ENCODE measurements at places on chromosomes 16 and 17.

GRCh38 chr17:59778996-59779395 lies 71.5 kb downstream of the VMP1 start:
- DNase-seq = no peak

GRCh38 chr17:4519361-4519788 lies 20.7 kb downstream of the SPNS2 start:
- no peak for DNase-seq

DNA sequence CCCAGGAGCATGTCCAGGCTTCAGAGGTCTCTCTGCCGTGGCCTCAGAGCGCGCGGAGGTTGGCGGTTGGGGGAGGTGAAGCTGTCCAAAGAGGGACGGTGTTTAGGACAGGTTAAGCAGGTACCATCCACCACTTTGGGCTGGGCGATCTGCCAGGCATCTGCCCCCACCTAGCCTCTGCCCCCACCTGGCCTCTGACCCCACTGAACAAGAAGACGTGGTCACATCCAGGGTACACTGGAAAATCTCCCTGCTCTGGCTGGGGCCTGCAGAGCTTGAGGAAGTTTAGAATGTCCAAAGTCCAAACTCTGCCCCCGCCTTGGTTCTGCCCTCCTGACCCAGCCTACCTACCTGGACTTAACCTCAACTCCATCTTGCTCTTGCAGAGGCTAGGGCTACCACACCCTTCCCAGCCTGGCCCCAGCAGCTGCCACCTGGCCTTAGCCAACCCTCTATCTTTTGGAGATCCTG lies 1.6 kb downstream of the ITGA3 start:
- DNase-seq = no peak

DNA sequence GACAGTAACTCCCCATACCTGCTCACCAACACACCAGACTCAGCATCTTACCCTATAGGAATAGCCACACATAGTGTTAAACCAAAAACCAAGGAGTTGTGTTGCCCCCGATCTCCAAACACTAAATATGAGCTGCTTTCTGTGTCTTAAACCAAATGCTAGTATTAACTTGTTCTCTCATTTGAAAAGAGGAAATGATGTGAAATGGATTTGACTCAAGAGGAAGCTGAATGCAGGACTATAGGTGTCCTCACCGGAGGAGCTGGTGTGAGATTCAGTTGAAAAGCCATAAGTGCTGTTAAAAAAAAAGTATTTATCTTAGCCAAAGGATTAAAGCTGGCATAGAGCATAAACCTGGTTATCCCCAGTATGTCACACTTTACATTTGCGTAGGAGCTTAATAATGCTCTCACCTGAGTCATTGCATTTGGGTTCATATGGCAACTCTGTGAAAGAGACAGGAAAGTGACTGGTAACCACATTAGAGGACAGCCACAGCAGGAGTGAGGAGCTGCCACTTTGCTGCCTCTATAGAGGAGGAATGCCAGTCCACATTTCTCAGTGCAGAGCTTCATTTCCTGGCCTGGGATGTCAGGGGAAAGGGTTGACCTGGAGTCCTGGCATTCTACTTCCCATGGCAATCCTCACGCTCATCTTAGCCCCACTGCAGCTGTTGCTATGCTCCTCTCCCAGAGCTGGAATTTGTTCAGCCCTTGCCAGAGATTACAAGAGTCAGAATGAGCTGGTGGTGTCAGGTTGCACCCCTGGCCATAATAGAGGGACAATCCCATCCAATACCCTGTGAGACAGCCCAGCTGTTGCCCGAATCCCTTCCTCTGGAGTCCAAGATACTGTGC lies 143.3 kb upstream of the ANKFN1 start:
- DNase-seq = no peak

GRCh38 chr16:50881331-50881830 lies 139.5 kb downstream of the CYLD start:
- DNase-seq = no peak

- DNase-seq = no peak
These were observed 6.8 kb downstream of the DNASE1L2 start for GRCh38 chr16:2243031-2243528.

DNA sequence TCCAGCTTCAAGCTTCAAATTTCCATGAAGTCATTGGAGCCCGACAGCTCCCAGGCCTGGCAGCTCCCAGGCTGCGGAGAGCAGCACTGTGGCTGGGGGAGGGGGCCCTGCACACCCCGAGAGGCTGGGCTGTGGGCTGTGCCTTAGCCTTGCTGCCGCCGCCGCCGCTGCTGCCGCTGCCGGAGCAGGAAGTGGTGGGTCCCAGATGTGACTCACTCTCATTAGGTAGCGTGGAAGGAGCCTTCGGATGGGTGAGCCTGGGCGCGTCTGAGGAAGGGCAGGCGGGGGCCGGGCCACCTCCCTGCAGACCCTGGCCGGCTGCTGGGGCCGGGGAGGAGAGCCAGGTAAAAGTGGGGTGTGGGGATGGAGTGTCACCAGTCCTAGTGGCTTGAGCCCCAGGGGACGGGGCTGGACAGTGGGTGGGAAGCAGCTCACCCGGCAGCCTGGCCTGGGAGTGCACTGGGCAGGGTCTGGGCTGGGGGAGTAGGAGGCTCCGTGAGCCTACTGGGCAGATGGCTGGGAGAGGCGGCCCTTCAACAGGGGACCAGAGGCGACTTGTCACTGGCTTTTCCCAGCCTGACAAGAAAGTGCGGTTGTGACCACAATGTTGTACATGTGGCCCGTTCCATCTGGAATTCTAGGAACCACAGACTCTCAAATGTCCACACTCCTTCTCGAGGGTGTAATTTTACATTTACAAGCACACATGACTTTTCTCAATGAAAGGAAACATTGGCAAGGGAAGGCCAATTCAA lies at the start of gene ADCY7:
Gene ADCY7 (plus strand): TSS at position 215 of the 755 bp plus-strand sequence. CDS start 21,629 bp downstream, outside the sequence.
- DNase-seq = no peak

DNA sequence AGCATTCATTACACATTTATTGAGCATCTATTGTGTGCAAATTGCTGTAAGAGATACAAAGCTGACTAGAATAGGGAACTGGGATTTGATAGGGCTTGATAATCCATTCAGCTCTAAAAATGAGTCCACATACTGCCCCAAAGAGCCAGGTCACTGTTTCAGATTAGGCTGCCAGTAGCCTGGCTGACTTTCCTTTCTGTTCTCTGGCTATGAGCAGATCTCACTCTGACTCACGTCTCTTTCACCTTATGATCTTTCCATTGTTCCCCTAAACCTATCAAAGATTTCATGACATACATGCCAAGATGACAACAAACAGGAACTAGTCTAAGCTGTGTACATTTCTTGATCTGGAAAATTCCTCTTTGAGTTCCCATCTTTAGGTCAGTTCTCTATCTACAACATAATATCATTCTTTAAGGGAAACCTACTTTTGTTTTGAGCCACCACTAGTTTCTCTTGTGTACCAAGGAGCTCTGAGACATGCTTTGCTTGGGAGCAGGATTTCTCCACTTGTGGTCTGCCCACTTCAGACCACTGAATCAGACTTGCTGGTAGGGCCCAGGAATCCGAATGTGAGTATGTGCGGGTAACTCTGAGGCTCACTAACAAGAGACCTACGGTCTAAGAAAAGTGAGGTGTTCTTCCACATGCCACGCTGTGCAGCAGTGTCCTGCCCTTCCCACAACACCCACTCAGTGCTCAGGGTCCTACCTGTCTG lies 40.9 kb upstream of the ICAM2 start:
- DNase-seq = no peak

DNA sequence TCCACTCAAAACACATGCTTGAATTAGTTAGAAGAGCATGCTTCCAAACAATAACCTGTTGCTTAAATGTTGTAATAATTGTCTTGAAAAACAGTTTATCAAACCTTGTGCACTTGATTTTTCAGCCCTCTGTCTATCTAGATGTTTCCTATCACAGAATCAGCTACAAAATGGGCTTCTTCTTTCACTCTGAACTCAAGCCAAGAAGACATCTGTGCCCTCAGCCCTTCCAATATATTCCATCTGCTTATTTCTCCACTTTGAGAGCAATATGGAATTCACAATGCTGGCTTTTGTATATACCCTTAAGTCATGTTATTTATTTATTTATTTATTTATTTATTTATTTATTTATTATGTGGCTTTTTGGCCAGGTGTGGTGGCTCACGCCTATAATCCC lies 234.2 kb downstream of the TOX3 start:
- DNase-seq = no peak

- no peak for DNase-seq
These were observed 1.2 kb downstream of the AOC2 start for GRCh38 chr17:42845556-42845917.

DNA sequence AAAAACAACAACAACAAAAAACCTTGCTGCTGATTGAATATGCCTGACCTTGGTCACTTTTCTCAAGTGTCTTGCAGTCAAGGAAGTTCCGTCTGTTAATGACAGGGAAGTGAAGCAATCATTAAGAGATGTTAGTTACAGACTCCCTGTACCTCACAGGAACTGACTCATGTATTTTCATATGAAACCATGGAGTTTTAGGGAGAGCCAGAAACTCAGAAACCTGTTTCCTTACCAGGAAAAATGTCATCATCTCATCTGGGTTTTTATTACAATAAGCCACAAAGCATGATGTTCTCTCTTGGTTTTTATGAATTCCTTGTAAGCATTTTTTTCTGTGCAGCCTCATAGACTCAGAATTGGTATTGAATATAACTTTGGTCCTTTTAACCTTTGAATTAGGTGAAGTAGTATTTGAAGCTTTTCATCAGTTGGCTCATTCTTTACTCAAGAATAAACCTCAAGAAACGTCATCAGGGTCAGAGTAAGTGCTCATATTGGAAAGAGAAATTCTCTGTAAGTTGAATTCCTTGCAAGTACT lies 10.3 kb downstream of the LYRM1 start:
- peak; percentile 90 for DNase-seq

GRCh38 chr16:58338205-58338604 lies 43.4 kb upstream of the PRSS54 start:
- no peak for DNase-seq

GRCh38 chr17:57935833-57936807 lies 19.1 kb downstream of the CUEDC1 start:
- DNase-seq = no peak

GRCh38 chr16:68368301-68368888 lies 57.6 kb downstream of the PRMT7 start:
- DNase-seq = no peak

DNA sequence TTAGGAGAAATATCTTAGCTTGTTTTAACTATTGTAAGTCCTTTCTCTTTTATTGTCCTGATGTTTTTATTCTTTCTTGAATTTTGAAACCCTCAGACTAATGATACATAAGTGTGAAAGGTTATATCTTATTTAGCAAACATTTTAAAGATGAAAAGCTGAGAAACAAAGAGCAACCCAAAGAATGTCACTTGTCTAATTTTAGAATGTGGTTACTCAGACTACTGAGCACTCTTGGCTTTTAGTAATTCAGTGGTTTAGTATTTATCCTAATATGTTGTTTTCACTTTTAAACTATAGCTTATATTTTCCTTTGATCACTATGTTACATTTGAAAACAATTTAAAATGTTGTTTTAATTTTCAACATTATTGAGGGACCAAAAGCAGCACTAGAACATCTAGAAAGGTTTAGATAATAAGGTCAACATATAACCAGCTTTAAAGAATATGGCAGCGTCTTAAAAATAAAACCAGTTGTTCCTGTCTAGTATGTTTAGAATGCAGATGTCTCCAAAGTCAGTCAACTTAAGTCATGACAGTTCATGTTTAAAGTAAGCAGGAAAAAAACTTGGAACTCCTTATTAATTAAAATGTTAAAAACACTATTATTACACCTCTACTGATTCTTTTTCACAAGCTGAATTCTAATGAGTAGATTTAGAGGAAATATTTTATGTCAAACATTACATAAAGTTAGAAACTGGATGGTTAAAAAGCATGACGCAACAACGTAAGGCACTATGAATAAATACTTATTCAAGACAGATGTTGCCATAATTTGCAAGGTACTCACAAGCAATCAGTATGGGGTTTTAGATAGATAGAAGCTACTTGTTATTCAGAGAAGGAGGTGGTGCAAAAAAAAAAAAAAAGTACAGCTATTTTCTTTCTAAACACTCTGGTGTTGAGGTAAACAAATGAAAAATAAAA lies 2.4 kb downstream of the MBTD1 start:
- DNase-seq = no peak

DNA sequence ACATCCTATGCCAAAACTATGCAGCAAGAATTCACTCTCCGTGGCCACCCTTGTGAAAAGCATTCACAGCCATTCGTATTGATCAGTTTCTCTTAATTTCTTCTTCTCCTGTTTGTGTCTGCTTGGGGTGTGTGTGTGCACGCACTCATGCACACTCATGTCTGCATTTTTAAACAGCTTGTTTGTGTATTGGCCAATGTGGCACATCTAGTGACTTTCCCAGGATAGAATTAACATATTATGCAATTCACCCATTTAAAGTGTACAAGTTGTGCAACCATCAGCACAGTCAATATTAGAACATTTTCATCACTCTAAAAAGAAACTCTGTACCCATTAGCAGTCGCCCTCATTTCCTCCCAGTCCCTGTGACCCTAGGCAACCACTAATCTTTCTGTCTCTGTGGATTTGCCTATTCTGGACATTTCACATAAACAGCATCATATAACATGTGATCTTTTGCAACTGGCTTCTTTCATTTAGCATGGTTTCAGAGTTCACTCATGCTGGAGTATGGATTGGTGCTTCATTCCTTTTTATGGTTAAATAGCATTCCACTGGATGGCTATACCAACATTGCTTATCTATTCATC lies 20.1 kb downstream of the IRX3 start:
- DNase-seq = no peak

- peak; percentile 70 for DNase-seq
These were observed 5.0 kb downstream of the MFSD11 start for GRCh38 chr17:76742958-76743357.

- DNase-seq = no peak
These were observed 92.8 kb upstream of the PMFBP1 start for GRCh38 chr16:72264771-72265170.

DNA sequence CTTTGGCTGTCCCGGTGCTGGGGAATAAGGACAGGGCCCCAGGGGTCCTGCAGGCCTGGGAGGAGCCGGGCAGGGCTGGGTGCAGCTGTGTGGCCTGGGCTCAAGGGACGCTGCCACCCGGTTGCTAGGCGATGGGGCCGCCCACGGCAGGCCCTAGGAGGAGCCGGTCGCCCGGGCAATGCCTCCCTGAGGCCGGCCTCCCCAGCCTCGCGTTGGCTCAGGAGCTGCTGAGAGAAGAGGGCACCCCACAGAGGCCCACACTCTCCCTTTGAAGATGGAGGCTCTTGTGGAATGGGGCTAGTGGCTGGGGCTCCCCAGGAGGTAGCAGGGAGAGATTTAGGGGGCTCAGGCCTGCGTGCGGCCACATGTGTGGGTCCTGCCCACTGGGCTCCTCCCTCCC lies at the start of gene CIBAR2:
Gene CIBAR2 (minus strand): TSS at position 109 of the 400 bp plus-strand sequence. CDS start 120 bp downstream, outside the sequence.
- no peak for DNase-seq

- no peak for DNase-seq
These were observed 41.8 kb upstream of the GSG1L start for GRCh38 chr16:28105297-28105696.

DNA sequence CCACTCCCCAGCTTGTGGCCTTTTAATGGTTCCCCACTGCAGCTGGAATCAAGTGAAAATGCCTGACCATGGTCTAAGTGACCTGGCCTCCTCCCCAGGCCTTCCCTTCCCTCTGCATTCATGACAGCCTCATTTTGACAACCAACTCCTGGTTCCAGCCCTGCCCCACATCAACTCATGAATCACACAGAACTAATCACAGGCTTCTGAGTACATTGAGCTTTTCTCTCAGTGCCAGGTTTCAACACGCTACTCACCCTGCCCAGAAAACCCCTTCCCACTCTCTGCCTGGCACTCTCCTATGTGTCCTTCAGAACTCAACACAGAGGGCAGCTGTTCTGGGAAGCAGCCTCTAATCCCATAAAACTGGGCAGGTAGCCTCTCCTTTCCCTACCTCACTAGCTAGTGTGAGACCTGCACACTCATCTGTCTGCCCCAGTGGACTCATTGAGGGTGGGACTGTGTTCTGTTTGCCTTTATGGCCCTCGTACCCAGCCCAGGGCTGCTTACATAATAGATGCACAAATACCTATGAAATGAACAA lies 313.6 kb downstream of the GRIN2A start:
- DNase-seq = no peak
